DND-41 (cell line): ENCODE measurements at places on chromosomes 4 and X.

DNA sequence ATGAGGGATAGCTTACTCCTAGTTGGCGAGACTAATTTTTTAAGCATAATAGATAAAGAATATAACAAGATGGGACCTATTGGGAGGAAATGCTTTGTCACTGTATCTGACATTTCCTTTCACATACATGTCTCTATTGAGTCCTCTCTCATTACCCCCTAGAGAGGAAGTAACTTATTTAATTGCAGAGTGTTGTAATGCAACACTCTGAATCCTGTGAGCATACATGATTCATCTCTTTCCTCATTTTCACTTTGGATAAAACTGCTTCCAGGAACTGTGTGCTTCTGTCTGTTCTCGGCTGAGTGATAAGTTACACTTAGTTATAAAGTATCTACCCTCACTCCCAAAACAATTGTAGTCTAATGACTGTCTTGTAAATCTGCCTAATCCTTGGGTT, 266.1 kb upstream of the ANXA10 start:
- DNase-seq, result no peak

GRCh38 chr4:77917075-77917474, 54.4 kb downstream of the MRPL1 start:
- DNase-seq, result no peak

GRCh38 chr4:159105761-159106243, 2.9 kb downstream of the RAPGEF2 start:
- no peak for DNase-seq

DNA sequence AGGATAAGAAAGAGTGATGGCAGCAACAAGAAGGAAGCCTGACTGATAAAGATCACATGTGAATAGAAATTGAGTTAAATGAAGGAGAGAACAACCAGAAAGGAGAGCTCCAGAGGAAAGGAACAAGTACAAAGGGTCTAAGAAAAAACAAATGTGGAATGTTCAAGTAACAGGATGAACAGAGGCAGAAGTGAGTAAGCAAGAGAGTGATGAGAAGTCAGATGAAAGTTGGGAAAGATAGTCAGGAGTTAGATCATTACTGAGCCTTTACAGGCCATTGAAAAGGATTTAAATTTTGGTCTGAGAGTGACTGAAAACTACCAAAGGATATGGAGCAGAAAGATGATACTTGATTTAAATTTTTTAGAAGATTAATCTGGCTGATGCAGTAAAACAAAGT, 38.1 kb downstream of the NFXL1 start:
- DNase-seq, result no peak

DNA sequence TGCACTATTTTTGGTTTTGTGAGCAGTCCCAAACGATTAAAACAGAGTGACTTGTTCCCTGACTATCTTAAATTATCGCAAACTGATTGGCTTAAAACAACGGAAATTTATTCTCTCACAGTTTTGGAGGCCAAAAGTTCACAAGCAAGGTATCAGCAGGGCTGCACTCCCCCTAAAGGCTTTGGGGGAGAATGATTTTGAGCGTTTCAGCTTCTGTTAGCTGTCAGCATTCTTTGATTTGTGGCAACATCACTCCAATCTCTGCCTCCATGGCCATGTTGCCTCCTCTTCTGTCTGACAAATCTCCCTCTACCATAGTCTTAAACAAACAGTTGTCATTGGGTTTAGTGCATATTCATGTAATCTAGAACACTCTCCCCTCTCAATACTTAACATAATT, 459.6 kb upstream of the ATOH1 start:
- DNase-seq, result no peak

DNA sequence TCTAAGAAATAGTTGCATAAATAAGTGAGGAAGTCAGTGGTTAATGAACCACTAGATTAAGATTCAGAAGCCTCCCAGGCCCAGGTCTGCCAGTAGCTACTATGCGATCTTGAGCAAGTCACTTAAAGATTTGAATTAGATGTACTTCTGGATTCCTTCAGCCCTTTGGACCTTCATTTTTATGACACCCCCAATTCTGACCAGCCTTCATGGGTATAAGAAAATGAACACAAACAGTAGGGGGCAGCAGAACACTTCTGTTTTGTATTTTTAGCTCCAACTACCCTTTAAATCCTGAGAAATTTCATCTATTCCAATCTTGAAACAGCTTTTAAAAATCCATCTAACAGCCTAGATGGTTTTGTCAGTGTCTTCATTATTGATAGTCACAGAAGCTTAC, 19.0 kb downstream of the TMEM47 start:
- DNase-seq, result no peak

- no peak for DNase-seq
Observed at GRCh38 chr4:4308800-4309441, 18.9 kb downstream of the ZBTB49 start.

DNA sequence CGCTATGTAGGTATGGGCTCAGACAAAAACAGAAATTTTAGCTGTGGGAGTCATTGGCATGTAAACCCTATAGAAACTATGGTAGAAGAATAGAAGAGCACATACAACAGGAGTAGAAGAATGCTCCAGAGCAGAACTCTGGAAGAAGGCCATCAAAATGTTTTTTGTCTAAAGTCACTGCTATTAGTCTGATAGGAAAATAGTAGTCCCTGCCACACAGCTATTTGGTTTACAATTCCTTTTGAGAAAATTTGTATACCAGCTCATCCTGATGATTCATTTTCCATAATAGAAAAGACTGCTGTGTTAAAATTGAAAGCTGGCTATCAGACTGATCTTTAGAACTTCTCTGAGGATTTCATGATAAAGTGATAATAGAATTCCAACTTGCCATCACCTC, 32.8 kb upstream of the ADAD1 start:
- no peak for DNase-seq

DNA sequence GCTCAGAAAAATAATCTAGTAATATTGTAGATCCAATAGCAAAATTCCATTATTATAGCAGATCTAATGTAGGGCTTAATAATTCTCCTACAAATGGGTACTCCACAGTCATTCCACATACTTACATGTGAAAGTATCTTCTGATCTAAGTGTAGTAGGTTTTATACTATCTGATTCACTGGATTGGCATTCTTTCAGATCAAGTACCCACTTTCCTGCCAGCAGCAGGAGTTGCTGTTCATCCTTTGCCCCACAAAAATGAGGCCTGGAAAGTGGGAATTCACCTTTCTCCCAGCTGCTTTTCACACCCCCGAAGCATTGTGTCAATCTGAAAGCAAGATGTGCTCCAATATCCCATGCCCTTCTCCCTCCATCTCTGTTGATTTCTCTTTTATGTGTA, 77.1 kb upstream of the RXFP1 start:
- DNase-seq, result no peak

- DNase-seq, result no peak
Observed at GRCh38 chr4:65508168-65508567, 162.1 kb downstream of the EPHA5 start.

- no peak for DNase-seq
Observed at GRCh38 chr4:5152521-5152920, 101.2 kb downstream of the STK32B start.

DNA sequence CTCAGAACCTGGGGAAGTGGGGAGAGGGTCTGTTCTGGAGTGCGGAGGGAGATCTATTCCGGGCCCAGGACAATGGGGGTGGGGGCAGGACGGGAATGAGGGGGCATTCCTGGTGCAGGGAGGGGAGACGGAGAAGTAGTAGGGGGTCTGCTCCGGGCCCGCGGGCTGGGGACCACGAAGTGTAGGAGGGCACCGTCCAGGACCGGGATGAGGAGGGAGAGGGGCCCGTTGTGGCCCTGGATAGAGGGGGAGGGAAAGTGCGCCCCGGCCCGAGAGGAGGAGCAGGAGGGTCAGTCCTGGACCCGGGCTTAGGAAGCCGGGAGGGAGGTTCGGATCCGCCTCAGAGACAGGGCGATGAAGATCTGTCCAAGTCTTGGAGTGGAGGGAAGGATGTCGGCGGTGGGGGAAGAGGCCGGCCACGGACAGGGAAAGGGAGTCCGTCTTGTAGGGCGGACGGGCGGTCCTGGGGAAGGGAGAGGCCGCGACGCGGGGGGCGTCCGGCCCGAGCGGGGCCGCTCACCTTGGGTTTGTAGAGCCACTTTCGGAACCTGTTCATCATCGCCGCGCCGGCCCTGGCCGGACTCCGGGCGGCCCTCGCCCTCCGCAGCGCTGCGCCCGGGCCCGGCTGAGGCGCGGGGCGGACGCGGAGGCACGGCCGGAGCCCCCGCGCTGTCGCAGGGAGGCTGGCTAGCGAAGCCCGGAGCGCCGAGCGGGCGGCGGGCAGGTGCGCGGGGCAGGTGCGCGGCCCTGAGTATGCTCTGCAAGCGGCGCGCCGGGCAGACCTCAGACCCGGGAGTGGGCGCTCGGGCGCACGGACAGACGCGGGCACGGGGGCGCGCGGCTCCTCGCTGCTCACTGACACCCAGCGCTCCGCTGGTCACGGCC, at the start of gene ZFYVE28:
Gene ZFYVE28, minus strand, starts transcription at position 881 of the 885 bp plus-strand sequence. Its CDS starts 322 bp downstream, at position 559.
- no peak for DNase-seq
